Stimulated activated CD4-positive, alpha-beta T cell treated with anti-CD3 and anti-CD28 coated beads, Interleukin-4, amount 100 ng/mL, for 4 hours (primary cell): ENCODE measurements at places on chromosomes 4 and X.

DNA sequence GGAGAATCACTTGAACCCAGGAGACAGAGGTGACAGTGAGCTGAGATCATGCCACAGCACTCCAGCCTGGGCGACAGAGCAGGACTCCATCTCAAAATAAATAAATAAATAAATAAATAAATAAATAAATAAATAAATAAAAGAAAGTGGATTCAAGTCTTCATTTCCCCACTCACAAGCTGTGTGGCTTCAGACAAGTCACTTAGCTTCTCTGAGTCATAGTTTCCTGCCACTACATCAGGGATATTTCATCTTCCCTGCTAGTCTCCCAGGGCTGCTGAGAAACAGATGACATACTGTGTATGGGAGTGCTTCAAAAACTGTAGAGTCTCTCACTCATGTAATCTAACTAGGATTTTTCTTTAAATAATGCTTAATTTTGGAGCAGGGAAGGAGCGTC lies 37.2 kb downstream of the TBC1D9 start:
- no peak for DNase-seq

DNA sequence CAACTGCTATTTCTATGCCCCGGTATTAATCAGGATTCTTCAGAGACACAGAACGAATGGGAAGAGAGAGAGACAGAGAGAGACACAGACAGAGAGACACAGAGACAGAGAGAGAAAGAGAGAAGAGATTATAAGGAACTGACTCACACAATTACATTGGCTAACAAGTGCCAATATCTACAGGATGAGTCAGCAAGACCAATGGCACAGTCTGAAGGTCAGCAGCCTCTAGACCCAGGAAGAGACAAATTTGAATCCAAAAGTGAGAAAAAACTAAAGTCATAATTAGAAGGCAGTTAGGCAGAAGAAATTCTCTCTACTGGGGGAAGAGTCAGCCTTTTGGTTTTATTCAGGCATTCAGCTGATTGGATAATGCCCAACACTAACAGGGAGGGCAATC lies 187.3 kb downstream of the MAB21L2 start:
- DNase-seq = no peak

- DNase-seq = no peak
Observed at GRCh38 chr4:105714071-105714521, 5.5 kb downstream of the GSTCD start.

DNA sequence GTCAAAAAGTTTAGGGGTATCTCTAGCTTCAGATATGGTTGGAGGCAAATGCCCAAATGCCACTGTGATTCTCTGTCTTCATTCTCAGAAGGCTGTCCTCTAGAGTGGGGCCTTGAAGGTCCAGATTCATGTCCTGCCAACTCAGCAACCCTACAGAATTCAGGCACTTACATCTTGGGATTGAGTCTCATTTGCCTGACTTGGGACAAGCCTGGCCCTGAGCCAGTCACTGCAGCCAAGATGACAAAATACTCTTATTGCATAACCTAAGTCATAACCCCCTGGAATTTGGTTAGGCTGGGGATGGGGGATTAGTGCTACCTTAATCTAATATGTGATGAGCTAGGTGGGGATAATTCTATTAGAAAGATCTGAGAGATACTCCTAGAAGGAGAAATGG lies 100.5 kb downstream of the AREG start:
- no peak for DNase-seq

- no peak for DNase-seq
Observed at GRCh38 chr4:153447175-153447905, 18.8 kb upstream of the TMEM131L start.

DNA sequence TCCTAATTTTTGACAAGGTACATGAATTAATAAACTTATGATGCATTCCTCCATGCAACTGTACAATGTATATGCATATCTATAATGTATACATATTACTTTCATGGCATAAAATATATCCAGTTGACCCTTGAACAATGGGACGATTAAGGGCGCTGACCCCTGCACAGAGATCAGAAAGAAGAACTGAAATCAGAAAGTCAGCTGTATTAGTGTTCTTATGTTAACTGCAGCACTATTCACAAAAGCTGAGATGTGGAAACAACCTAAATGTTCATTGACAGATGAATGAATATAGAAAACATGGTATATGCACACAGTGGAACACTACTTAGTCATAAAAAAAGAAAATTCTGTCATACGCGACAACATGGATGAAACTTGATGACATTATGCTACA lies 457.1 kb downstream of the GBA3 start:
- no peak for DNase-seq

DNA sequence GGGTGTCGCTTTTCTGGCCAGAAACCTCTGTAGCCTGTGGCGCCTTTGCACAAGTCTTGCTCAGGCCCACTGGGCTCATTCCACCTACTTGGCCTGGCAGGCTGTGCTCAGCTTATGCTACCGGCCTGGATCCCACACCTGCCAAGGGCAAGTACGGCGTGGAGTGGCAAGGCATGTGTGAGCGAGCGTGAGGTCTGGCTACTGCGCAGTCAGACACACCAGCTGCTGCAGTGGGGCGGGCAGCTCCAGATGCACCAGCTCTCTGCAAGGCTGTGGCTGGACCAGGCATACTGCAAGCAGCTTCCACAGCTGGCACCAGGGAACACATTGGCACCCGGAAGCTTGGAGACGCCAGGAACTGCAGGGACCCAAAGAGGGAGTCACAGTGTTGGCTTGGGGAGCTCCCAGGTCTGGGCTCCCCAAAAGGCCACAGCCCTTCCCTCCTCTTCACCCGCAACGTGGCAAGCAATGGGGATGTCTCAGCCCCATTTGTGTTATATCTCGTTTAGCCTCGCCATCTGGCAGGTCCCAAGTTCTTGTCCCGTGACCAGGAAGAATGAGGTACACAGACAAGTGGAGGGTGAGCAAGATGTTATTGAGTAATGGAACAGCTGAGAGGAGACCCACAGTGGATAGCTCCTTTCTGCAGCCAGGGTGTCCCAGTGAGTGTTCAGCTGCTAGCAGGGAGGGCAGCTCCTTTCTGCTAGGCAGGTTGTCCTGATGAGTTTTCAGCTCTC lies 3.8 kb upstream of the FBXW7 start:
- no peak for DNase-seq

- no peak for DNase-seq
Observed at GRCh38 chr4:3818371-3818770, 52.2 kb downstream of the ADRA2C start.

DNA sequence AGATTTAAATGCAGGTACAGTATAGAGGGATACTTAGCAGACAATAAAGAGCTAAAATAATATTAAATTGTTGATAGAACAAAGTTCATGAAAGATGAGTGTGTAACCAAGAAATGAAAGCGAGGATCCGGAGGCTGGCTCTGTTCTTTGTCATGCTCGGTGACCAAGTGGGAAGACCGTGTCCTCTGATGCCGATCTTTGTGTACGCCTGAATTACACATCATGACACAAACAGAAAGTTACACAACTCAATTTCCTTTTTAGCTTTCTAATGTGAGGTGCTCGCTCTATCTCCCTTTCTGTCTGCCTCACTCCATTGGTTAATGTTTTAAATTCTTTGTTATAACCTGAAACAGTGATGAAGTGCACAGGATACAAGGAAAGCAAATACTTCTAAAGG lies 114.8 kb upstream of the NEIL3 start:
- no peak for DNase-seq

- DNase-seq = no peak
Observed at GRCh38 chr4:11438647-11439046, 10.0 kb upstream of the HS3ST1 start.

DNA sequence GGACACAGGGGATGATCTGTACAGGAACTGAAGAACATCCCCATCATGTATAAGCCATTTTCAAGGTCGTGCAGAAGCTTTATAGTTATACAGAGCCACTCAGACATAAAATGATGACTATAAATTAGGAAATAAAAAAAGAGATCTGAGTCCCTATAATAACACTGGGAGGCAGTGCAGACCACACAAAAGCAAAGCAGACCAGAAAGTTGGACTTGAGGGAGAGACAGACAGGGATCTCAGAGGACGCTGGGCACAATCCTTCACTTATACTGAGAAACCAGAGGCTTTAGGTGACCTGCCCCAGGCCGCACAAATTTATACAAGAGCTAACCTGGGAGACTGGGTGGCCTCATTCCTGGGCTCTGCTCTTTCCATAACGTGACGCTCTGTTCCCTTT lies 70.5 kb downstream of the HADH start:
- DNase-seq = no peak

GRCh38 chr4:176753049-176753448 lies 39.7 kb downstream of the VEGFC start:
- DNase-seq = no peak

- DNase-seq = no peak
Observed at GRCh38 chr4:92184566-92184965, 119.2 kb upstream of the GRID2 start.

GRCh38 chr4:13543032-13543838 lies 1.1 kb downstream of the NKX3-2 start:
- no peak for DNase-seq

- no peak for DNase-seq
Observed at GRCh38 chrX:10089378-10089795, 67.4 kb upstream of the CLCN4 start.

DNA sequence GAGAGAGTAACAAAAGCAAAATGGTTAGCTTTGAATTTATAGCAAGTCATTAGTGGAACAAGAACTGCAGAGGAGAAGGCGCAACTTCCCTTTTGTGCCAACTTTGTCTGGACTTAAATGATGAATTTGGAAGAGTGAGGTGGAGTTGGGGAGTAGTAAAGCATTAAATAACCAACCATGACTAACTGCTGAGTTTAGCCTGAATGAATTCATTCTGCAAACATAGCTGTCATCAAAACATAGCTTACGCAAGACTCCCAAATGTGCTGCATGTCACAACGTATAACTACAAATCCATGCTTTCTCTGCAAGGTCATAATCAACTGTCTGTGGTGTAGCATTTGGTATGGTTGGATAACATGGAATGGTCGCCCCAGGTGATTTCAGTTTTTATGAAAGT lies 75.9 kb upstream of the RPL34 start:
- no peak for DNase-seq

GRCh38 chrX:13147733-13148132 lies 103.3 kb upstream of the FAM9C start:
- DNase-seq = no peak

DNA sequence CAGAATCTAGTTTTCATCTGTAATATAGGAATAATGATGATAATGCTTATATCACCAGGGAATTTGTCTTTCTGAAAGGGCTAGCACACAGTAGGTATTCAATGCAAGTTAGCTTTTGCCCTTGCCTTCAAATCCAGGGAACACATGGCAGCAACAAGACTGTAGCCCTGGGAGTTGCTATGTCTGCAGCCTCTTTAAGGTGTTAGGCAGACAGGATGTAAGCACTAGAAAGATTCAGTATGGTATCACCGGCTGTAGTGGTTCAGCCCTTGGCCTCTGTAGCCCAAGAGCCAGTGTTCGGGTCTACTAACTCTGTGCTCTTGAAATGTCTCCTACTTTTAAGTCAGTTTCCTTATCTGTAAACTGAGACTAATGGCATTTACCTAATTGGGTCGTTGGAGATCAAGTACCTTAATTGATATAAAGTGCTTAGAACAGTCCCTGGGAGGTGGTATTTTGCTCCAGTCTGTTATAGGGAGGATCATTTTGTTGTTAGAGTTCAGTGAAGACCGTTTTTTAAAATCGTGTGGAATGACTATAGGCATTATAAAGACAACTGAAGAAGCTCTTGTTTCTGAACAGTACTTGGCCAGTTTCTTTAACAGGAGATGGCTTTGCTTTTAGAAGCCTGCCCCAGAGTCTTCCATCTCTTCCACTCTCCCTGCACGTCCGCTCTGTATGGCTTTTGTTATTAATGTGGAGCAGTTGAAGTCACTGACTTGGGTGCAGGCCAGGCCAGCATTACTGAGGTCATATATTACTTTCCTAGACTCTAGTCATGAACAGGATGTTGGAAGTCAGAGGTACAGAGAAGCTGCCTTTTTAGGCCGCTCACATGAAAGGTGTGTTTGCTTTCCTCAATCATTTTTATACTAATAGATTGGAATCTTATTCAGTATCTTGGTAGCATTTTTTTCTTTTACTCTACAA lies 44.8 kb downstream of the GAB1 start:
- DNase-seq = no peak

GRCh38 chr4:155802190-155802959 lies 43.6 kb downstream of the GUCY1B1 start:
- no peak for DNase-seq

GRCh38 chr4:74096265-74096980 lies 2.6 kb downstream of the CXCL2 start:
- no peak for DNase-seq

DNA sequence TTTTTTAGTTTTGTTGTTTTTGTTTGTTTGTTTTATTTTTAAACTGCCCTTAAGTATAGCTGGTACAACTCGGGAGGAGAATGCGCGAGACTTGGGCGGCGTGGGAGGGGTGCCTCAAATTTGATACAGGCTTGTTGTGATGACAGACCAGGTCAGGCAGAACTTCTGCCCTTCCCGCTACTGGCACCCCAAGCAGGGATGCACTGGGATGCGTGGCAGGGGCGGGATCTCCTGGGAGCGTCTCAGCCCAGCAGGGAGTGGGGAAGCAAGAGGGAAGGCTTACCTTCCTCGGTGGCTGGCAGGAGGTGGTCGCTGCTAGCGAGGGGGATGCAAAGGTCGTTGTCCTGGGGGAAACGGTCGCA lies 851 bp downstream of the SFRP2 start:
- no peak for DNase-seq

- DNase-seq = no peak
Observed at GRCh38 chr4:79148369-79148768, 177.5 kb downstream of the NAA11 start.

GRCh38 chrX:97030947-97031346 lies 147.2 kb downstream of the RPA4 start:
- DNase-seq = no peak

GRCh38 chrX:31353095-31353494 lies 281.3 kb upstream of the FTHL17 start:
- DNase-seq = no peak

GRCh38 chr4:174865418-174865985 lies 36.5 kb upstream of the GLRA3 start:
- DNase-seq = no peak

GRCh38 chr4:185911556-185912064 lies 99.6 kb upstream of the SORBS2 start:
- no peak for DNase-seq
